ENCODE measurements at places on chromosomes 11 and 22.

- no peak for ATAC-seq
These were observed 4.3 kb upstream of the FLI1 start for GRCh38 chr11:128689591-128689947.

DNA sequence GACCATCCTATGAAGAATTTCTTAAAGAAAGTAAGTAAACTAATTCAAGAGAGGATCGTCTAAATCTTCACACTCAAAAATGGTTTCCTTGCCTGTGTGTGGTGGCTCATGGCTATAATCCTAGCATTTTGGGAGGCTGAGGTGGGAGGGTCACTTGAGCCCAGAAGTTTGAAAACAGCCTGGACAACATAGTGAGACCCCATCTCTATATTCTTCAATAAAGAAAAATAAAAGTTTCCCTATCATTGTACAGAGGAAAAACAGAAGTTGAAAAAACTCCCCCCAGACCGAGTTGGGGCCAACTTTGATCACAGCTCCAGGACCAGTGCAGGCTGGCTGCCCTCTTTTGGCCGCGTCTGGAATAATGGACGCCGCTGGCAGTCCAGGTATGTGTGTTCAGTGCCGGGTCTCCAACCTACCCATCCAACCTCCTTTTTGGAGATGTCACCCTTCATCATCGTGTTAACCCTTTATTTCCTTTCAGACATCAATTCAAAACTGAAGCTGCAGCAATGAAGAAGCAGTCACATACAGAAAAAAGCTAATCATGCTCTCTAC, 3.0 kb downstream of the RPS25 start:
- ATAC-seq, result no peak

GRCh38 chr22:31825513-31825912, 71.7 kb downstream of the DEPDC5 start:
- ATAC-seq, result no peak

GRCh38 chr11:121634889-121635288, 182.1 kb upstream of the SORL1-AS1 start:
- ATAC-seq, result no peak

GRCh38 chr11:45071232-45071631, 75.2 kb upstream of the PRDM11 start:
- ATAC-seq, result no peak

- no peak for ATAC-seq
These were observed 1522.6 kb downstream of the FAM181B start for GRCh38 chr11:81211050-81211449.

DNA sequence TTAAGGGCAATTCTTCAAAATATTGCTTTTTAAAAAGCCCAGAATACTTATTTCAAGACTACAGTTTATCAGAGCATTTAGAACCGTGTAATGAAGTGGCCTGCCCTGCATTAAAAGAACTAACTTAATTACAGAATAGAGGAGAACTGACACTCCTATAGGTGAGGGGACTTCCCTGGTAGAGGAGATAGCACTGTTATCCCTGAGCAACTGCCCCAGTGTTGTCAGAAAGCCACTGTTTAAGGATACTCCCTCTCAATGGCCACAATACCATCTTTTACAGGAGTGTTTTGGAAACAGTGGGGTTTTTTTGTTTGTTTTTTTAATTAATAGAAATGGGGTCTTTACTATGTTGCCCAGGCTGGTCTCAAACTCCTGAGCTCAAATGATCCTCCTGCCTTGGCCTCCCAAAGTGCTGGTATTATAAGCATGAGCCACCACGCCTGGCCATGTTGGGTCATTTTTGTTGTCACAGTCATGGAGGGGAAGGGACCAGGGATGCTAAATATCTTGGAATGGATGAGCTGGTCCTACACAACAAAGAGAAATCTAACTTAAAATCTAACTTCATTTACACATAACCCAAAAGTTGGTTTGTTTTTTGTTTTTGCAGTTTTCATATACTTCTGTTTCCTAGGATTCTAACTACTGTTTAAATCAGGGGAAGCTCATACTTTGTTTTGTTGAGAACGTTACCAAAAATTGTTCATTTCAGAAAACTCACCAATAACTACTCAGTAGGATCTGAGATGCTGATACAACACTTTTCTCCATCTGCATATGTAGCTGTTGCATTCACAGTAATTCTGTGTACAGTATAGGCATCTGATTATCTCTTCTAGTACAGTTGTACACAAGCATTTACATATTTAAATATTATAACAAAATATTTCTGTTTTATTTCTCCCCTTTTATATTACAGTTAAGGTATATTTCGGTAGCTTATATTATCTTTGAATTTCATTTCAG, 8.1 kb downstream of the RPL27A start:
- ATAC-seq, result no peak

- ATAC-seq, result no peak
These were observed 47.0 kb downstream of the GAB2 start for GRCh38 chr11:78370406-78371172.

- no peak for ATAC-seq
These were observed 18.5 kb downstream of the MYH9 start for GRCh38 chr22:36369004-36369921.

- no peak for ATAC-seq
These were observed 39.1 kb upstream of the SMIM38 start for GRCh38 chr11:69116671-69117070.

Measured in activated CD4-positive, CD25-positive, alpha-beta regulatory T cell treated with anti-CD3 and anti-CD28 coated beads, Interleukin-2, amount 50 U/mL, for 24 hours (primary cell).